ENCODE measurements at places on chromosomes 5 and 9.

GRCh38 chr5:206406-206805, 11.5 kb downstream of the CCDC127 start:
- DNase-seq, result no peak

GRCh38 chr5:177276886-177277285, 26.6 kb downstream of the RAB24 start:
- no peak for DNase-seq

DNA sequence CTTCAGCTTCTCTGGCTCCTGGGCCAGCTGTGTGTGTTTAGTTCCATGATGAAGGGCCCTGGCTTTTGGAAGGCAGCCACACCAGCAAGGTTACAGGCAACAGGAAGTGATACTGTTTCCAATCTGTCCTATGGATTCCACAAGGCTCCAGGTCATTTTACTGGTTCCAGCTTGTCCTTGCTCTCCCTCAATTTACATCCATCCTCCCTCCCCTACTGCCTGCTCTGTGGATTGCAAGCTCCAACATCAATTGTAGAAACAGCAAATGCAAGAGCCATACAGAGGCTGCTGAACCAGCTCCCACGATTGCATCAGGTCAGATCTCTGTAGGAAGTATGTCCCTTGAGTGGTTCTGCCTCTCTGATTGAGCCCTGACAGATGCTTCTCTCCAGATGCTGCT, 409.8 kb downstream of the NTRK2 start:
- DNase-seq, result no peak

DNA sequence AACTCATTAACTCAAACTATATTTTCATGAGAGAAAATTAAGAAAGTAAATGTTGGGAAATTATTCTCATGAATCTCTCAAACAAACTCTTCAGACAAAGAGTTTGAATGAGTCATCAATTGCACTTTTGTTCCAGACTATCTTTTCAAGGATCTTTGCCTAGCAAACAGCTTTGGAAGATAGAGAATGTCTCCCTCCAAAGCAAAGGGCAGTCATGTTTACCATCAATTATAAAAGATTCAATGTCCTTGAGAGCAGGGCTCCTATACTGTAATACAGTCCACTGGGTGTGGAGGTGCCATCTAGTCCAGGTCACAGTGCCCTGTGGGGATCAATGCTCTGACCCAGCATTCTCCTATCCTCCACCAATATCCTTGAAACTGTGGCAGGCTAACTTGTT, 1429.3 kb downstream of the EFNA5 start:
- DNase-seq, result no peak

GRCh38 chr5:157820593-157821252, 38.2 kb downstream of the CLINT1 start:
- peak; percentile 57 for DNase-seq

Data from fibroblast of the conjunctiva (primary cell).